ENCODE measurements at places on chromosomes 6 and 20.

- H3K27me3 ChIP-seq: peaks cover 81% of the 10 kb centered on the region
- no peaks in the 10 kb centered on the region for H3K4me1 ChIP-seq
- H3K4me3 ChIP-seq: no peak overlapping the region
- no peak overlapping the region for H3K27ac ChIP-seq
- no peaks in the 10 kb centered on the region for H3K36me3 ChIP-seq
- no peak for DNase-seq
These were observed 18.5 kb downstream of the PCK1 start for GRCh38 chr20:57579331-57579897.

- H3K4me1 ChIP-seq: peaks cover 10% of the 10 kb centered on the region
- no peak overlapping the region for H3K4me3 ChIP-seq
- no peaks in the 10 kb centered on the region for H3K27me3 ChIP-seq
- H3K36me3 ChIP-seq: no peaks in the 10 kb centered on the region
- H3K27ac ChIP-seq: no peak overlapping the region
These were observed 108.4 kb downstream of the JAG1 start for GRCh38 chr20:10565191-10565921.

DNA sequence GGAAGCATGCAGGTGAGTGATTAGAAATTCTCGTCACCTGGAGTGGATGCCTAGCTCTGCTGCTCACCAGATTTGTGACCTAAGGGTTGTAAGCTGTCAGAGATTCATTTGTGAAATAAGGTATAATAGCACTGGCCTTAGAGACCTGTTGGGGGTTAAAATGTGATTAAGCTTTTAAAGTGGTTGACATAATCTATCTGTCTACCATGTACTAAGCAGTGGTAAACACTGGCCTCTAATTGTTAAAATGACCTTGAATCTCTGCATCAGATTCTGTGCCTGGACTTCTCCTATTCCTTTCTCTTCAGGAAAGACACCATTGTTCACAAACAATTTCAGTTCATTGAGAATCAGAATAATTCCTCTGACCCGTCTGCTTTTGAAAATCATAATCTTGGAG, 536.2 kb downstream of the CBLN4 start:
- no peak for DNase-seq
- no peaks in the 10 kb centered on the region for H3K27me3 ChIP-seq

GRCh38 chr6:168165373-168165772, 86.4 kb upstream of the FRMD1 start:
- H3K27me3 ChIP-seq: no peaks in the 10 kb centered on the region
- DNase-seq: no peak
- no peak overlapping the region for H3K4me3 ChIP-seq
- H3K36me3 ChIP-seq: no peaks in the 10 kb centered on the region
- H3K4me1 ChIP-seq: no peaks in the 10 kb centered on the region

DNA sequence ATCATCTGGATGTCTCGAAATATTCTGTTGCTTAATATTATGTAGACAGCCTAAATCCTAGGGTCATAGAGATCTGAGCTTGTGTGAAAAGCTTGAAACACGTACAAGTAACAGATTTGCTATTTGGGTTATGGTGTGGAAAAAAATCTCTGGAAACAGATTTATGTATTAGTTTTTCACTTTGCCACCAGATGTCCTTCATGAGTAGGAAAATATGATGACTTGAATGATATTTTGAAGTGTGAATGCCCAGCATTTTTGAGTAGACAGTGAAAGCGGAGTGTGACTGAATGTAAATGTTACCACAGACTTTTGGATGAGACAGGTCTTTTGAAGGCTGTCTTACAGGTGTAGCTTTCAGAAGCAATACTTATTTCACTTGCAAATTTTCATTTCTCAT, 4.2 kb upstream of the BMP6 start:
- H3K27me3 ChIP-seq: peaks cover 35% of the 10 kb centered on the region
- H3K27ac ChIP-seq: no peak overlapping the region
- H3K4me3 ChIP-seq: no peak overlapping the region
- peaks cover 7% of the 10 kb centered on the region for H3K4me1 ChIP-seq

GRCh38 chr6:113205553-113205952, 651.6 kb upstream of the MARCKS start:
- no peak overlapping the region for H3K27ac ChIP-seq
- H3K27me3 ChIP-seq: no peaks in the 10 kb centered on the region
- no peak for DNase-seq

DNA sequence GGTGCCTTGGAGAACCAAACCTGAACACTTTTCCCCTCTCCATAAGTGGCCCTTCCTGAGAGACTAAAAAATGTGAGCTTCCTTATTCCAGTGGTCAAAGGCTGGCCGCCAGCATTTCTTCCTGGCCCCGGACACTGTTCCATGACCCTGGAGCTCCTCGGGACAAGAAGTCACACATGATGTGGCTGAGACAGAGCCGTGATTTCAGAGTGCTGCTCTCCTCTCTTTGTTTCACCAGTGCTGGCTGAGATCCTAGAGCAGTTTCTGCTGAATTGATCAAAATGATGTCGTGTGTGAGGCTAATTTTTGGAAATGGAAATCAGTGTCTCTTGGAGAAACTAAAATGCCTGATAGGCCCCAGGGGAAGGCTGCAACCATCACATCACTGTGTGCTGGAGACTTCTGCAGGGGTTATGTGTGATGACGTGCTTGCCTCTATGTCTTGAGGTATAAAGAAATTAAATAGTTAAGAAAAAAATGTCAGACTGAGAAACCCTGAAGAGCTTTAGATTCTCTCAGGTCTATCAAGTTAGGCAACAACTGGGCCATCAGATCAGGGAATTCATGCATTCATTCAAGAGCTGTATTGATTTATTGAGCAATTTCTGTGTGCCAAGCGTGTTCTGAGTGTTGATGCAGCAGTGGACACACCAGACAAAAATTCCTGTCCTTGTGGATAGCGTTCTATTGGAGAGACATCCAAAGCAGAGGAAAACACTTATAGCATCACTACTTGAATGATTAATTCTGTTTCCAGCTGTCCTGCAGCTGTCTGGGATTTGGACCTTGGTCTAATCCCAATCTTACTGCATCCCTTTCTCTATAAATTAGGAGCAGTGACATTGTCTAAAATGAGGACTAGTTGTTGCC, 72.7 kb upstream of the CCN6 start:
- H3K36me3 ChIP-seq: no peaks in the 10 kb centered on the region
- DNase-seq: no peak
- H3K27ac ChIP-seq: no peak overlapping the region
- H3K4me3 ChIP-seq: no peak overlapping the region
- no peaks in the 10 kb centered on the region for H3K27me3 ChIP-seq

DNA sequence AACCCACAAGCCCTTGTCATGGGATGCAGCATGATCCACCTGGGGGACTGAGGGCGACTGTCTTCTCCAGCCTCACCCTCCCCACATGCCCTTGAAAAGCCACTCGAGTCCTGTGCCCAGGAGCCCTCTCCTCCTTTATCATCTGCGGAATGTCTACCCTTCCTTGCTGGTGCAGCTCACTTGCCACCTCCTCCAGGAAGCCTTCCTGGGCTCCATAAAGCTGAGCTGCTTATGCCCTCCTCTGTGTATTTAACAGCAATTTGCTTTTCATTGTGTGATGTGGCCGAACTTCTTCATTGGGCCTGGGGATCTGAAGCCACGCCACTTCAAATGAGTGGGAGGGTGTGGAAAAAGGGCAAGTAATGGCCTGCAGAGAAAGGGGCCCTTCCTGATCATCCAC, 17.8 kb upstream of the RBPJL start:
- H3K27ac ChIP-seq: no peak overlapping the region
- no peak overlapping the region for H3K4me3 ChIP-seq
- DNase-seq: no peak
- no peaks in the 10 kb centered on the region for H3K36me3 ChIP-seq

GRCh38 chr6:13526357-13526726, 38.9 kb upstream of the GFOD1 start:
- no peaks in the 10 kb centered on the region for H3K27me3 ChIP-seq
- no peak overlapping the region for H3K27ac ChIP-seq
- peaks cover 12% of the 10 kb centered on the region for H3K4me1 ChIP-seq

- no peaks in the 10 kb centered on the region for H3K4me1 ChIP-seq
- H3K27me3 ChIP-seq: no peaks in the 10 kb centered on the region
- H3K4me3 ChIP-seq: no peak overlapping the region
- no peak for DNase-seq
- H3K27ac ChIP-seq: no peak overlapping the region
These were observed 116.1 kb upstream of the NXT1 start for GRCh38 chr20:23234311-23235078.

DNA sequence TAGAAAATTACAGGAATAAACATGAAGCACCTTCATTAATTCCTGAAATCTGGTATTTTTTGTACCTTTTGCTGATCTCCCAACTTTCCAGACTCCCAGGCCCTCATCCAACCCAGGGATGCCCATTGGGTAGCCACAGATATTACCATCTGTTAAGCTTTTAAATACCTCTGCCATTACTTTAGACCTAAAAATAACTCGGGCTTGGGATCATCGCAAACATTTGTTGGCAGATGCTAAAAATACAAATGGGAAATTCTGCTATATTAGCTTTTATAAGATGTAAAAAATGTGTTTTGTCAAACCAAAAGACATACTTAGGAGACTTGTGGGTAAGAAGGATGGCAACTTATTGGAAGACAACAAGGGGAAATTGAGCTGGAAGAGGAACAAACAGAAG, 376.1 kb downstream of the CENPW start:
- H3K4me3 ChIP-seq: no peak overlapping the region
- H3K36me3 ChIP-seq: no peaks in the 10 kb centered on the region
- H3K27me3 ChIP-seq: no peaks in the 10 kb centered on the region
- DNase-seq: no peak

- H3K27ac ChIP-seq: no peak overlapping the region
- no peak overlapping the region for H3K4me3 ChIP-seq
- H3K4me1 ChIP-seq: no peaks in the 10 kb centered on the region
- no peaks in the 10 kb centered on the region for H3K27me3 ChIP-seq
These were observed 158.0 kb downstream of the PHF3 start for GRCh38 chr6:63793465-63794137.

- no peak overlapping the region for H3K4me3 ChIP-seq
- H3K27me3 ChIP-seq: no peaks in the 10 kb centered on the region
- no peaks in the 10 kb centered on the region for H3K4me1 ChIP-seq
- H3K36me3 ChIP-seq: no peaks in the 10 kb centered on the region
- H3K27ac ChIP-seq: no peak overlapping the region
These were observed 224.4 kb upstream of the SASH1 start for GRCh38 chr6:148118244-148118643.

- no peaks in the 10 kb centered on the region for H3K4me1 ChIP-seq
- no peak for DNase-seq
- H3K27ac ChIP-seq: no peak overlapping the region
These were observed 64.2 kb upstream of the INSM1 start for GRCh38 chr20:20303742-20304141.

DNA sequence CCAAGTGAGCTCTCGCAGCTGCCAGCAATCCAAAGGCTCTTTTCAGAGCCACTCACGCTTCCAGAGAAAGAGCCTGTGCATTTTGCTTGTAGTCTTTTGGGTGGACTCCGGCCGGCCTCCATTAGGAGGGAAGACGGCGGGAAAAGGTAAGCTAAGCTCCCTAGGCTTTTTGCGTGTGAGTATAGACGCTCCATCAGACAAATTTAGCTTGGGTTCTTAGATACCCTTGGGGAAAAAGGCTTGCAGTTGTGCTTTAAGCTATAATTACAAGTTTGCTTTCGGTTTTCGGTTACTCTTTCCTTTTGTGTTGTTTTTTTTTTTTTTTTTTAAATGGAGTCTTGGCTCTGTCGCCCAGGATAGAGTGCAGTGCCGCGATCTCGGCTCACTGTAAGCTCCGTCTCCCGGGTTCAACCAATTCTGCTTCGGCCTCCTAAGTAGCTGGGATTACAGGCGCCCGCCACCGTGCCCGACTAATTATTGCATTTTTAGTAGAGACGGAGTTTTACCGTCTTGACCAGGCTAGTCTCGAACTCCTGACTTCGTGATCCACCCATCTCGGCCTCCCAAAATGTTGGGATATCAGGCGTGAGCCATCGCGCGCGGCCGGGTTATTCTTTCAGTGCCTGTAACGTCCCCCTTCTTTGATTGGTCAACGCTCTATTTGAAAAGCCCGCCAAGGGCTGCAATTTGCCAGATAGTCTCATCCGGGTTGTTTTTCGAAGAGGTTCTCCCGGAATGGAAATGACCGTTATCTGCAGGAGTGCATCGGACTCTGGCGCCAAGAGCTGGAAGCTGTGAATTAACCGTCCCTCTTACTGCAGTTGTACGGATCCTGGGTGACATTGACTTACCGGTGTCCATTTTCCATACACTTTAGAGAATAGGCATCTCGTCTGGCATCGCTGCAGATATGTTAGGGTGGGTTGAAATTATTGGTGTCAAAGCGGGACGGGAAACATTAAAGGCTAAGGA, 18.1 kb downstream of the OR2B2 start:
- peak overlapping the region; percentile 99 for H3K4me3 ChIP-seq
- H3K4me1 ChIP-seq: peaks cover 23% of the 10 kb centered on the region
- H3K27me3 ChIP-seq: no peaks in the 10 kb centered on the region

DNA sequence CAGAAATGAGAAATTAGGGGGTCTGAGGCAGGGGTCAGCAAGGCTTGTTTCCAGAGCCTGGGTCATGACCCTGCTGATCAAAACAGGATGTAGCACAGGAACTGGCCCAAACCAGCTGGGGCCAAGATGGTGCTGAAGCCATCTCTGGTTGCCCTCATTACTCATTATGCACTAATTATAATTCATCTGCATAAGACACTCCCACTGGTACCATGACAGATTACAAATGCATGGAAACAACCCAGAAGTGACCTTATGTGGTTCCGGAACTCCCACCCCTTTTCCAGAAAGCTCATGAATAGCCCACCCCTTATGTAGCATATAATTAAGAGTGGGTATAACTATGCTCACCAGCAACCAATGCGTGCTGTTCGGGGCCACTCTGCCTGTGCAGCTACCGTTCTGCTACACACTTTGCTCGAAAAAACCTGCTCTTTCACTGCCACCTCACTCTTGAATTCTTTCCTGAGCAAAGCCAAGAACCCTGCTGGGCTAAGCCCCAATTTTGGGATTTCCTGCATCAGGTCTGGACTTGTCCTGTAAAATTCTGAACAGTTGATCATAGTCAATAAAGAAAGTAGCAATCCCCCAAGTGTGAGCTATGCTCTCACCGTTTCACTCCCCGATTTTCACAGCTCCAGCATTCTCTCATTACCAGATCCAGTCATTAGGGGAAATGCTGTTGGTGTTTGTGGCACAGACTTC, 122.3 kb downstream of the WDR27 start:
- no peak overlapping the region for H3K4me3 ChIP-seq
- no peaks in the 10 kb centered on the region for H3K36me3 ChIP-seq
- no peak overlapping the region for H3K27ac ChIP-seq
- H3K27me3 ChIP-seq: no peaks in the 10 kb centered on the region

- peaks cover 13% of the 10 kb centered on the region for H3K27me3 ChIP-seq
- no peak for DNase-seq
- H3K27ac ChIP-seq: no peak overlapping the region
- no peak overlapping the region for H3K4me3 ChIP-seq
These were observed 73.5 kb downstream of the CHMP4B start for GRCh38 chr20:33884633-33885032.

DNA sequence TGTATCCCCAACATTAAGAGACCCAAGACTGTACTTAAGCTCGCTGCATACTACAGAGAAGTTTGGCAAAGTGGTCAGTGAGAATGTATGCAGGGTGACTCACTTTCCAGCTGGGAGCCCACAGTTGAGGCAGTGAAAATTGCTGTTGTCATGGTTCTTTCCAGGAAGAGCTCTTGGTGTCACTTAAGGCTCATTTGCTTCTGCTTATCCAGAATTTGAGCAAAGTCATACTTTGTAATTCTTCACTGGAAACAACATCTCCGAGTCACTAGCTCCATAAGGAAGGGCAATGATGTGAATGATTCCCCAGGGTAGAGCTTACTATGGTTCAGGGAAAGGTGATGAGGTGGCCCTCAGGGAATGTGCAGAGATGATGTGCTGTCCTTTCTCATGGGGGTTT, 65.4 kb upstream of the FBXL4 start:
- no peak overlapping the region for H3K27ac ChIP-seq
- H3K36me3 ChIP-seq: no peaks in the 10 kb centered on the region
- DNase-seq: no peak
- H3K4me3 ChIP-seq: no peak overlapping the region
- no peaks in the 10 kb centered on the region for H3K4me1 ChIP-seq
